Activated CD4-positive, alpha-beta T cell treated with anti-CD3 and anti-CD28 coated beads, Interleukin-2, amount 10 ng/mL, durations not matched to agents 24 days and 14 days (primary cell): ENCODE measurements at places on chromosomes 16 and 17. TPM values are rescaled to one million over a fixed set of nuclear protein-coding genes. Genes with fewer than 3 reads are reported as not detected.
A peak's percentile ranks its signal among the peaks of the same experiment; 100 is the strongest.

MYH1 gene
- not detected in 2 replicates for total RNA-seq

TP53TG3 gene
- total RNA-seq = not detected in 2 replicates

- no peaks in the 10 kb centered on the region for H3K36me3 ChIP-seq
- no peaks in the 10 kb centered on the region for H3K27me3 ChIP-seq
- DNase-seq = no peak
Observed at GRCh38 chr16:35747658-35748455, 2288.4 kb downstream of the TP53TG3F start.

DNA sequence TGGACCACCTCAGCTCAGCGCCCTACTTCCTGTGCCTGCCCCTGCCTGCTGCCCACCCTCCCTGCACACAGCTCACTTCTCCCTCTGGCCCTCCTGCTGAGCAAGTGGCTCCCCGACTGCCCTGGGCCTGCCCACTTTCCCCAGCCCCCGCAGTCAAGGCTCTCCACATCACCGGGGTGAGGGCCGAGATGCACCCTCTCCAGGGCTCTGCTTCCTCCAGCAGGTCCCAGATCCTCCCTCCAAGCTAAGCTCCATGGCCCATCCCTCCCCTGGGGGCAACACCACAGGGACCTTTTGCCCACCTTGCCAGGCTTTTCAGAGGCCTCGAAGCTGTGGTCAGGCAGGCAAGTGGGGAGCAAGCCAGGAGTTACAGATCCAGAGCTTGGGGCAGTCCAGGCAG lies 820.2 kb downstream of the KCNJ18 start:
- no peak for DNase-seq
- H3K4me1 ChIP-seq = no peaks in the 10 kb centered on the region
- no peak overlapping the region for H3K27ac ChIP-seq
- H3K27me3 ChIP-seq = no peaks in the 10 kb centered on the region
- no peaks in the 10 kb centered on the region for H3K36me3 ChIP-seq

DNA sequence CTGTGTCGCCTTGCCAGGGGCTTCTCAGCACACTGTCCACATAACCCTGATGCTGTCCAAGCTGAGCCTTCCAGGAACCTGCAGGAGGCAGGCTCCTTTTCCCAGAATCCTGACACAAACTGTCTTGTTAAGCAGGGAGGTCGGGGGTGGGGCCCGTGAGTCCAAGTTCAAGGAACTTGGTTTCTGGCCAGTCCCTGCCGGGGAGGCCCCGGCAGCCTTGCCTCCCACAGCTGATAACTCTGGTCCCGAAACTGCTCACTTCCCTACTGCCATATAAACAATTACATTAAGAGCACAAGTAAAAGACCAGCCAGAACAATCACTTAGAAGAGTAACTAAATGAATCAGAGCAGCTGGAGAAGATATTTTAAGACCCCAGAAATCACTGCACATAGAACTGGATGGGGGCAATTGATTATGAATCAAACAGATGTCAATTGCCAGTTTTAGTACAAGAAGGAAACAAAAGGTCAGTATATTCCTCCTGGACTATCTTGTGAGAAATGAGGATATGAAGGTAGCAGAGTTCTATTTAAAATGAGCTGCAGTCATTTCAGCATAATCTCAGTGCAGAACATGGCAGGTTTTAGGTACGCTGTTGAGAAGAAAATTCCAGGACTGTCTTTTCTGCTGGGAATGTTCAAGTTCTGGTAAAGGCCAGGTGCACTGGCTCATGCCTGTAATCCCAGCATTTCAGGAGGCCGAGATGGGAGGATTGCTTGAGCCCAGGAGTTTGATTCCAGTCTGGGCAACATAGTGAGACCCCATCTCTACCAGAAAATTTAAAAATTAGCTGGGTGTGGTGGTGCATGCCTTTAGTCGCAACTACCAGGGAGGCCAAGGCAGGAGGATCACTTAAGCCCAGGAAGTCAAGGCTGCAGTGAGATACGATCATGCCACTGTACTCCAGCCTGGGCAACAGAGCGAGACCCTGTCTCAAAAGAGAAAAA lies 169.8 kb downstream of the PITPNC1 start:
- H3K27me3 ChIP-seq = no peaks in the 10 kb centered on the region
- H3K4me1 ChIP-seq = peaks cover 8% of the 10 kb centered on the region
- no peak for DNase-seq
- H3K4me3 ChIP-seq = no peak overlapping the region
- no peaks in the 10 kb centered on the region for H3K36me3 ChIP-seq

GRCh38 chr16:87267566-87267965 lies 49.6 kb downstream of the C16orf95 start:
- H3K4me1 ChIP-seq = no peaks in the 10 kb centered on the region
- no peak for DNase-seq

- H3K27me3 ChIP-seq = no peaks in the 10 kb centered on the region
- H3K4me1 ChIP-seq = peaks cover 10% of the 10 kb centered on the region
- DNase-seq = no peak
- no peak overlapping the region for H3K27ac ChIP-seq
- no peak overlapping the region for H3K4me3 ChIP-seq
- H3K36me3 ChIP-seq = peaks cover 86% of the 10 kb centered on the region
Observed at GRCh38 chr16:15980329-15980728, 30.9 kb downstream of the ABCC1 start.

- H3K36me3 ChIP-seq = no peaks in the 10 kb centered on the region
- H3K27ac ChIP-seq = no peak within 1 kb of the TSS
- peak; percentile 67 for DNase-seq
- no peak within 1 kb of the TSS for H3K4me3 ChIP-seq
- peaks cover 25% of the 10 kb centered on the region for H3K27me3 ChIP-seq
Observed at GRCh38 chr16:22161999-22162655, at the start of gene SDR42E2. Gene SDR42E2 (plus strand): TSS chr16:22162506. CDS start chr16:22165583, 3,077 bp downstream.
